ENCODE measurements at places on chromosomes 4 and X. TPM values are rescaled to one million over a fixed set of nuclear protein-coding genes. Genes with fewer than 3 reads are reported as not detected.

Gene ASB11
- not detected for total RNA-seq

Gene CFP
- total RNA-seq, result 0.53 TPM

Gene CCKAR
- total RNA-seq, result not detected

Gene TCEAL7
- total RNA-seq, result not detected

Gene NMU
- total RNA-seq, result 0.75 TPM

Gene LUZP4
- total RNA-seq, result not detected

Gene SORCS2
- 4.9 TPM for total RNA-seq

Gene CLNK
- total RNA-seq, result not detected

Gene DSPP
- not detected for total RNA-seq

Gene RHOH
- total RNA-seq, result 0.26 TPM

Gene MAGEA2
- total RNA-seq, result 0.13 TPM

Gene SMR3B
- total RNA-seq, result not detected

Gene NOA1
- 16.0 TPM for total RNA-seq

Gene HTRA3
- 20.2 TPM for total RNA-seq

Gene ARHGAP6
- 0.01 TPM for total RNA-seq

Gene LAMP2
- total RNA-seq, result 99.6 TPM

Gene ALPK1
- total RNA-seq, result 1.9 TPM

Gene SOWAHD
- 0.12 TPM for total RNA-seq

Gene SH3RF1
- 7.2 TPM for total RNA-seq

Gene PNMA5
- not detected for total RNA-seq

Gene PLXNA3
- 14.6 TPM for total RNA-seq

Gene SPACA5B
- not detected for total RNA-seq

Gene FAM184B
- total RNA-seq, result 0.01 TPM

Gene SMARCA1
- total RNA-seq, result 32.3 TPM

Gene IL13RA1
- total RNA-seq, result 68.4 TPM

Gene LRCH2
- not detected for total RNA-seq

Gene CORIN
- not detected for total RNA-seq

Gene PRRG3
- not detected for total RNA-seq

Measured in A549 treated with AZD2906 at 1 μM for 4 hours (cell line).